ENCODE measurements at places on chromosomes 3 and 15. TPM values are rescaled to one million over a fixed set of nuclear protein-coding genes. Genes with fewer than 3 reads are reported as not detected.

ANKUB1 gene
- not detected for polyA plus RNA-seq

UCN2 gene
- 0.50 TPM for polyA plus RNA-seq

DNA sequence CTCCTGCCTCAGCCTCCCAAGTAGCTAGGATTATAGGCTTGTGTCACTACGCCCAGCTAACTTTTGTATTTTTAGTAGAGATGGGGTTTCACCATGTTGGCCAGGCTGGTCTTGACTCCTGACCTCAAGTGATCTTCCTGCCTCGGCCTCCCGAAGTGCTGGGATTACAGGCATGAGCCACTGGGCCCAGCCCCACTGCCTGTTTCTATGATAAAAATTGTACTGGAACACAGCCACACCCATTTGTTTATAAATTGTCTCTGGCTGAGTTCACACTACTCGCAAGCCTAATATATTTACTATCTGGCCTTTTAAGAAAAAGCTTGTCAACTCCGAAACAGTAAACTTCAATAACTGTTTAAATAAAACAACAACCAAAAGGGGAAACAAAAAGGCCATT is 309.4 kb upstream of the WNT5A start:
- no peak for DNase-seq

DNA sequence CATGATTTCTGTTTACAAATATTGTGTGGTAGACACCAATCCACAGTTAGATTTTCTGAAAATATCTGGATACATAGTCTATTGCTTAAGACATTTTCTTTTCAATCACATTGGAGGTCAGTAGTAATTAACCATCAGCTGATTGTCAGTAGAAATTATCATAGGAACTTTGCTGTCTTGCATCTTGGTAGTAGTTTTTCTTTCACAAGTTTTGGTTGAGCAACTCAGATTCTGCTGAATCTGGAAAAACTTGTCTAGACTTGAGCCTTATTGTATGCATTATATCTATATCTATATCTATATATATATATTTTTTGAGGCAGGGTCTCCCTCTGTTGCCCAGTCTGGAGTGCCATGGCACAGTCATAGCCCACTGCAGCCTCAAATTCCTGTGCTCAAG is 4.0 kb downstream of the RAB11A start:
- DNase-seq: no peak

DNA sequence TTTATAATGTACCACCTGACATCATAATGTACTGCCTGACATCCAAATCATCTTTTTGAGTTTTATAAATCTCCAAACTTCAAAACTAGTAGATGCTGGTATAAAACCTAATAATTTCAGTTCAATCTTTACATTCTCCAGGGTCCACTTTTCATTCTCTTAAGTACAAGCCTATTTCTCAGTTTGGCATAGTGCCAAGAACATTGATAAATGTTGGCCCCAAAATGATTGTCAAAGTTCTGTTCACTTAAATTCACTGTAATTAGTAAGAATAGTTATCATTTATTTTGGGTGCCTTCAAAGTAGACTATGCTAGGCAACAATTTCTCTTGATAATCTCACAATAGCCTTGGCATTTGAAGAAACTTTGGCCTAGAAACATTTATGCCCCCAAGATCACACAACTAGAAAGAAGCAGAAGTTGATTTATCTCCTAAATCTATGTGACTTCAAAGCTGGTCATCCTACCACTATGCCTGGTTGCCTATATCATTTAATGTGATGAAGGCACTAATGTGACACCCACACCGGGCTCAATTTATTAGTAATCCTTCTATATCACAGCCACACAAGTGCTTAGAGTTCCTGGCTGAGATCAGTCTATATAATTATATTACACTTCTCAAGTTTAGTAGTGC is 101.7 kb downstream of the ZNF609 start:
- no peak for DNase-seq

- no peak for DNase-seq
Observed at GRCh38 chr15:81304226-81304625, 19.7 kb downstream of the STARD5 start.

GRCh38 chr15:64571857-64572291 is 111.5 kb downstream of the ZNF609 start:
- DNase-seq: no peak

DNA sequence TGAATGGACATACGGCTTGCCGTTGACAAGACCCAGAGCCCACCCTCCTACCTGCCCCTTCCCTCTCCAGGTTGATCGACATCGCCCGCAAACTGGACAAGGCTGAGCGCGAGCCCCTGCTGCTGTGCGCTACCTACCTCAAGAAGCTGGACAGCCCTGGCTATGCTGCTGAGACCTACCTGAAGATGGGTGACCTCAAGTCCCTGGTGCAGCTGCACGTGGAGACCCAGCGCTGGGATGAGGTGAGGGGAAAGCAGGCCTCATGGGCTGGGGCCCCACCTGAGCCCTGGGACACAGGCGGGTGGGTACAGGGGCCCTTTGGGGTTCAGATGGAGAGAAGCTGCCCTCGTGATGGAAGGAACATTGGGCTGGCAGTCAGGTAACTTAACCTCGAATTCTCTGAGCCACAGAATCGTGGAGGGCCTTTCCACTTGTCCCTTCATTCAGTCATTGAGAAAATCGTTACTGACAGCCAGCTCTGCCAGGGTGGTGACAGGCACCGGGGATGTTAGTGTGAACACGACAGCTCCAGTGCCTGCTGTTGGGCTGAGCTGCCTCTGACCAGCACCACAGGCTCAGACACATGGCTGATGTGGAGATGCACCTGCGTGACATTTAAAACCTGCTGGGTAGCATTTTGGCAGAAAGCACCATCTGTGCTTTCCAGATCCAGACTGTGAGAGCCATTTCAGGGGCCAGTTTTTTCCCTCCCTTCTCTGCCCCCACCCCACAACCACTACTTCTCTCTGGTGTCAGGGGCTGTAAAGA is 25.6 kb upstream of the RHO start:
- no peak for DNase-seq

GRCh38 chr3:105158286-105158685 is 208.4 kb upstream of the ALCAM start:
- DNase-seq: no peak

- DNase-seq: no peak
Observed at GRCh38 chr3:197522881-197523441, 32.8 kb downstream of the BDH1 start.

DNA sequence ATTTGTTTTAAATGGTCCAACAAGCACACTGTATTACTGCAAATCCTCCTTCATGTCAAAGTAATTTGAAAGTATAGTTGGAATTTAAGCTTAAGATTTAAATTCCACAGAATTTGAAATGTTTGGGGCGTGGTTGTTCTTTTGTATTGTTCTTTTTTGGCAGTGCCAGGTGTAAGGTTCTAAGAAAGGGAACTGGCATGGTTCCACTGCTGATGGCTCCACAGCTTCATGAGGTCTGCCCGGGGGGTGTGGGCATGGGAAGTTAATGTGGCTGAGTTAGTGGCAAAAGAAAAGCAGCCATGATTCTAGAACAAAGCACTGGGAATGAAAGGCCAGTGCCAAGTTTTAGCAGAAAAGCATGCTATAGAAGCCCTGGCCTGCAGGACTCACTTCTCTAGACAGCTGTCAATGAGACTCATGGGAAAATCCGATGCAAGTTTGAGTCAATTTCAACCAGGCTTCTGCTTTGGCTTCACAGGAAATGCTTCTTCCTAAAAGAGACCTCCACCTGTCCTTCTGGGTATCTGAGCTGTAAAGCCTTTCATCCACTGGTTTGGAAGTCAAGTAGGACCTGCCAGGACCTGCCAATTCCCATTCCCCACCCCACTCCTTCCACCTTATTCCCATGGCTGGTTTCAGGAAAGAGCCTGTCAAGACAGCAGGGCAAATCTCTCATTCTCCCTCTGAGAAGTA is 18.9 kb downstream of the CDCP1 start:
- DNase-seq: no peak

DNA sequence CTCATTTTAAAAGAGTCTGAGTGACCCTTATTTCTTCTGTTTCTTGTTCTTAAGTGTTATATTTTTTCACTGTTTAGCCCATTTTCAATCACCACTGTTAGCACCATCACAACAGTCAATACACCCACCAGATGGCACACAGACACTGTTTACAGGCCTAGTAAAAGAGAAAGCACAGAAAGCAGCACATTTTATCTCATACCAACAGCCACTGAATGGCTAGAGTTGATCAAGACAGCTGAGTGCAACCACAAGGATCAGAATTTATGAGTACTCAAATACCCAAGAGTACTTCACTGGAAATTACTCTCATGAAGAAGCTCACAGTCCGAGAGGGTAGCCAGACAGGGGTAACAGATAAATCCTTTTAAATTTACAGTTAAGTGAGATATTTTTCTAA is 127.0 kb downstream of the TFDP2 start:
- DNase-seq: peak; percentile 22

DNA sequence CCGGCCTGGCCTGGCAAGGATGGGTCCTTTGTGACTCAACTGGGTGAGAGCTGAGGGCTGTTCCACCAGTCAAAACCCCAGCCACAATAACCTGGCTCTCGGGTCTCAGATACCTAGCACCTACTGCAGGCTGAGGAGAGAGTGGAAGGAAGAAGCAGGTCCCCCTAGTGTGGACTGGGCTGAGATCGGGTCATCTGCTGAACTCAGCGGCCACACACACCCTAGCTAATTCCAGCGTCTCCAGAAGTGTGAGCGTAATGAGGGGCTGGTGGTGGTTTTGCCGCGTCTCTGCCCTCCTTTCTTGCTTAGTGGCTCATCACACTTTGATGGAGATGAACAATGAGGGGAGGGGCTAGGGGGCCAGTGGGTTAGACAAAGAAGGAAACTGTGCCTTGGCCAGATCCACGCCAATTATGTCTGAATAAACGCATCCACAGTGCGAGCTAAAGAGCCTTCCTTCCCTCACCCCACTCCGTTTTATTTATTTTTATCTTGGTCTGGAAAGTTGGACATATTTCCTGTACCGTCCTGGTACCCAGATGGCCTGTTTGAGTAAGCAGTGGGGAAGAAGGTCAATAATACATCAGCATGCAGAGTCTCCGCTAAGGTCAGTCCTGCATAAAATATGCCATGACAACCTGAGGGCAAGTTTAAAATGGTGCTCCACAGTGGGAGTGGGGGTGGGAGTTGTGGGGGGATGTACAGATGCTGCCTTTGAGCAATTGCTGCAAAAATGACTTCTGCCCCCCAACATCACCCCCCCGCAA is 370.0 kb downstream of the WDR72 start:
- no peak for DNase-seq
